ENCODE measurements at places on chromosomes 1 and 21.

GRCh38 chr1:48073798-48074530 is 76.8 kb upstream of the TRABD2B start:
- no peak for DNase-seq

- DNase-seq: no peak
Observed at GRCh38 chr1:102595106-102595505, 513.2 kb downstream of the COL11A1 start.

DNA sequence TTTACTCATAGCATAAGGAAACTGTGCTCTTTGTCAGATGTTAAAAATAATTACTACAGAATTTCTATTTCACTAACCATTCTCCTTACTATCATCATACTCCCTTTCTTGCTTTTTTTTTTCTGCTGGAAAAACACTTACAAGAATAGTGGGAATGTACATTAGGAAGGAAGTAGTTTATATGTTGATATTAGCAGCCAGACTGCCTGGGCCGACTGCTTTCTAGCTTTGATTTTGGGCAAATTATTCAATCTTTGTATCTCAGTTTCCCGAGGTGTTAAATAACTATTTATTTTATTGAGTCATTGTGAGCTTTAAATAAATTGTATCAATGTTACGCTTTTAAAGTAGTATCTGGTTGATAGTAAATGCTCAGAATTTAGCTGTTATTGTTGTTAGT is 122.4 kb downstream of the USP25 start:
- no peak for DNase-seq

DNA sequence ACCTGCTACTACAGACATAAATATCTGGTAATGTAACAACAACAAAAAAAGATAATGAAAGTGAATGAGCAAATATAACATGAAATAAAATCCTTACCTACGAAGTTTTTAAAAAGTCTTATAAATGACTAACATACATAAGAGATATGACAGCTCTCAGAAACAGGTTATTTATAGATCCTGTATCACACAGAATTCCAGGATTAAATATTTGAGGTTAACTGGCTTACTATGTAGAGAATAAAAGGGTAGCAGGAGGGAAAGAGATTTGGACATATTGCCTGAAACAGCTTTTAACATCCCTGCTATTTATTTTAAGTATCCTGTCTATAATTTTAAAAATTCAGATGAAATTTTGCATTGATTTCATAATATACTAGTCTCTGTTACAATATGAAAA is 16.3 kb downstream of the MYSM1 start:
- DNase-seq: no peak

DNA sequence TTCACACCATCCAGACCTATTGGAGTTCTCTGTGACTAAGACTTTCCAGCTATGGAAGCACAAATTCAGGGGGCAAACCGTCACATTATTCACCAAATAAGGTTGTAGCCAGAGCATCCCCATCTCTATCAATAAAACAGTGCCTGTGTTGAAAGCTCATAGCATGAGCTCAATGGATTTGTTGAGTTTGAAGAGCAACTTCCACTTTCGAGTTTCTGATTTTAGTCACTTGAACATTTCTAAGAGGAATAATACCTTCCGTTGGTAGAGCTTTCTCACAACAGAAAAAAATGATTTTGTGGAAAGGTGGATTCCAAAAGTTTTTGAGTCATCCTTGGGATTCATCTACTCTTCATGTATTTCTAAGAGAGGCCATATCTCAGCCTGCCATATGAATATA is 13.0 kb upstream of the ELAVL4 start:
- DNase-seq: no peak

DNA sequence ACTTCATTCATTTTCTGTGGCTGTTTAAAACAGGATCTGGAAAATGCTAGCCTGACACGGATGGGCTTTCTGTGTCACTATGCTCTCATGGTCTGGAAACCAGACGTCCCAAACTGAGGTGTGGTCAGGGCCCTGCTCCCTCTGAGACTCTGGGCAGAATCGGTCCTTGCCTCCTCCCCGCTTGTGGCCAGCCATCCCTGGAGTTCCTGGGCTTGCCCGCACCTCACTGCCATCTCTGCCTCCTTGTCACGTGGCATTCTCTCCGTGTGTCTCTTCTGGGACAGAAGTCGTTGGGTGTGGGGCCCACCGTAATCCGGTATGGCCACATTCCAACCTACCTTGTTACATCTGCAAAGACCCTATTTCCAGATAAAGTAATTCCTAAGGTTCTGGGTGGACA is 10.1 kb upstream of the ACTRT2 start:
- DNase-seq: no peak

- DNase-seq: no peak
Observed at GRCh38 chr1:214739621-214740238, 136.7 kb downstream of the CENPF start.

DNA sequence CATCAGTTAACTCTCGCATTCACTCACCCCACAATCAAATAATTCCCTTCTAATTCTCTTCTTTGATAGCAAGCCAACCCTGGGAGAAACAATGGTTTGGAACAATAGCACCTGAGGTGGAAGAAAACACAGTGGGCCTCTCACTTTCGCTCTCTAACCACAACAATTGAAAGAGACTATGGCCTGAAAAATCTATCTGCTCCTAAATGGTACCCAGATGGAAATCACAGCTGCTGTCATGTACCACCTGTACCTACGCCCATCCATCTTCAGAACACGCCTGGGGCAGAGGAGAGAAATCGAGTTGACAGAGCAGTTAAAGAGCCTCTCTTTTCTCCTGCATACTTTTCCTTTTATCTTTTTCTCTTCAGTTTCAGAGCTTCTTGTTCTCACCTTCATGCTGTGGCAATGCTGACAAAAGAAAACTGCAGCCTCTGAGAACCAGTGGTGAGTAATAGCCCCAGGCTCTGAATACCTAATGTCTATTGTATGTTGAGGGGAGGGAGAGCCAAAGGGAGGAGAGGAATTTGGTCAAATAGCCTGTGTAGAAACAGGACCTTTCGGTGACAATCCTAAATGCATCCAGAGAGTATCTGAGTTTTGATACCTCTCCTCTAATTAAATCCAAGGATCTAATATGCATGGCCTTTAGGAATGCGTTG is 57.7 kb downstream of the ZC3H11B start:
- no peak for DNase-seq

DNA sequence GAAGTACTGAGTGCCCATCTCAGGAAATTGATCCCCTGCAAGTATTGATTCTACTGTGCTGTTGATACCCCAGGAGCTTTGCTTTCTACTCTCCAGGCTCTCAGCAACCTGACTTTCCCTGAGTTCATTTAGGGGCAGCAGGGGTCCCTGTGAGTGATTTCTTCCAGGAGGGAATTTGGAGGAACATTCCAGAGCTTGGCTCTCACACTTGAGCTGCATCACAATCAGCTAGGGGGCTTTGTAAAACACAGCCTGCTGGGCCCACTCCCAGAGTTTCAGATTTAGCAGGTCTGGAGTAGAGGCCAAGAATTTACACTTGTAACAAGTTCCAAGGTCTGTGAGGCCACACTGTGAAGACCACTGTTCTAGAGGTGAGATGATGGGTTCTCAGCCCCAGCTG is 16.1 kb upstream of the ACTL8 start:
- no peak for DNase-seq

DNA sequence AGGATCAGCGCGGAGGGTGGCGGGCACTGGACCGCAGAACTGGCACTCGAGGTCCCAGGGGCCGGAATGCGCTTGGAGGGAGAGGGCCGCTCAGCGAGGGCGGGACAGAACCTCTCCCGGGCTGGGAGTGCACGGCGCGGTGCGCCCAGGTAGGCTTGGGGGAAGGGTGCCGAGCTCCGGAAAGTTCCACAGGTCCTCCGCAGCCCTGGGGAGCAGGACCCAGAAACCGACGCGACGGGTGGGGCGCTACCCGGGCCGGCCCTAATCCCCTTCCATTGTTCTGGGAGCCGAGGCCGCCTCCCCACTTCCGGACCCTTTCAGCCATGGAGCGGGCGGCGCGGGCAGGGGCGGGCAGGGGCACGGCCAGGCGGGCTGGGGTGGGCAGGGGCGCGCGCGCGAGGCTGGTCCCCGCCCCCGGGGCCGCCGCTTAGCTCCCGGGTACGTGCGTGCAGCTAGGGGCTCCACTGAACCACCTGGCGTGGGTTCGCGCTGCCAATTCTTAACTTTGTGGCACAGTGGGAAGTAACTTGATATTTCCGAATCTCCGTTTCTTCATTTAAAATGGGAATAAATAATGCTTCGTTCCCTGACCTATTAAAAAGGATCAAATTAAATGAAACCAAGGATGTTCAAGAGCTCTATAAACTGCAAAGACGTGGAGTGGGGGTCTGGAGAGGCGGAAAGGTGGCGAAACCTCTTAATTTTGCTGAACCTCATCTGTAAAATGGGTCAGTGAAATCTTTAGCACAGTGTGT is 20.7 kb downstream of the LGR6 start:
- DNase-seq: no peak

DNA sequence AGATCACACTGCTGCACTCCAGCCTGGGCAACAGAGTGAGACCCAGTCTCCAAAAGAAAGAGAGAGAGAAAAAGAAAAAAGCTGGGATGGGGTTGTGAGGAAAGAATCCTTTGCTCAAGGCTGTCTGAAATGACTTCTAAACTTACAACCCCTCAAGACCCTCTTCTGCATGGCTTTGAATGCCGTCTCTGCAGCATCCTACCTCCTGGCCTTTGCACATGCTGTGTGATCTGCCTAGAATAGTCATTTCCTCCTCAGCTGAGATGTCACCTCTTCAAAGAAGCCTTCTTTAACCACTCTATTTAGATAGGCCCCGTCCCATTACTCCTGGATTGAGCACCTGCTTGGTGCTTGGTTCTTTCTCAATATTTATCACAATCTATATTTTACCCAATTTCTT is 17.4 kb upstream of the TRIM63 start:
- no peak for DNase-seq

DNA sequence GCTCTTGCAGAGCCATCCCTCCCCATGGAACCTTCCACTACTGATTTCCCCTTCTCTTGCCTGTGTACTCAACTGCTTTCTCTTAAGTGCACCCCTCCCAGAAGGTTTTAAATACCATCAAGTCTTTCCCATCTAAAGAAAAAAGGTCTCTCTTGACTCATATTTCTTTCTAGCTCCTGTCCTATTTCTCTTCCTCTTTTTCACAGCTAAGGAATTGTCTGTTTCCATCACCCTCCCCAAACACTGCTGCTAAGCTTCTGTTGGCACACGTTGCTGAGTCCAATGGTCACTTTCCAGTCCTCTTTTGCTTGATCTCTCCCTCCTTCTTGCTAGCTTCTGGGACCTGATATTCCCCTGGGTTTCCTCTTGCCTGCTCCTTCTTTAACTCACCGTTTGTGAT is 13.3 kb upstream of the GNL2 start:
- no peak for DNase-seq

DNA sequence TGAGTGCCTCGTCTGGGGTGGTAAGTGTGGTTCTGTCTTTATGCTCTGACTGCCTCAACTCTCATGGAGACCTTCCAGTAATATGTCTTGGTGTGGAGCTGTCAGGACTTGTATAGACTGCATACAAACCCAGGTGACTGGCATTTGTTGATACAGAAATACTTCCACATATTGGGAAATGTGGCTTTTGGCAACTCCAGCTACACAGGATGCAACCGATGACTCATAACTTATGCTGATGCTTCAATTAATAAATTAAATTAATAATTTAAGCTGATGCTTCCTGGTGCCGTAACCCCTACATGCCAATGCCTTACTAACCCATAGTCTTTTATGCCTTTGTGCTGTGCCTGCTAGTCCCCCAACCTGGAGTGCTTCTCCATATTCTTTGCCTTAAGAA is 72.3 kb upstream of the ARTN start:
- no peak for DNase-seq

GRCh38 chr1:230441183-230442029 is 15.3 kb upstream of the PGBD5 start:
- no peak for DNase-seq

- DNase-seq: no peak
Observed at GRCh38 chr1:44012941-44013609, 18.2 kb downstream of the SLC6A9 start.

DNA sequence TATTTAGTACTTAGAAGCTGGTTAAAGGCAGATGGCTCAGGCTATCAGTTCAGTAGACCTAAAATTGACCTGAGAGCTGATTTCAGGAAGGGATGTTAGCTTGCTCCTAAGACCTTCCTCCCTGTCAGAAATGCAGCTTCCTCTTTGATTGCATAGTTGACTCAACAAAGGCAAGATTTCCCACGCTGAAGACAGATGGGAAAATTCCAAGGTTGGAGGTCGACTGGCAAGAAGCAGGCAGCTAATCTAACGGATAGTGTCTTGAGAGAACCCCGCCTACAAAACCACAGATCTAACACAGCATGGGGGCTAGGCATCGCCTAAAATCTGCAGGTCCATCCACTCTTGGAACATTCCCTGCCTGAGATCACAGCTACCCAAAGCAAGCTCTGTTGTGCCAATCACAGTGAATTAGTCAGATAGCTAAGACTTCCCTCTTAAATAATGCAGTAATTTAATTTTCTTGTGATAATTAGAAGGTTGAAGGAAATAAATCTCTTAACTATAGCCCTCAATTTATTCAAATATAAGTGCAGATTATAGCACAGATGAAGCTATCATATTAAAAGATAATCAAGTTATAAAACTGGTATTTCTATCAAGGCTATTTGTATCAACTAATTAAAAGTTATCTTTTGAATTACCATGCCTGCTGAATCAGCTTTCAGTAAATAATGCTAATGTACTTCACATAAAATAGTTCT is 357.8 kb upstream of the SGIP1 start:
- DNase-seq: no peak

GRCh38 chr1:208837242-208837641 is 593.1 kb upstream of the PLXNA2 start:
- no peak for DNase-seq

GRCh38 chr1:38089712-38090360 is 43.2 kb upstream of the POU3F1 start:
- no peak for DNase-seq

GRCh38 chr1:18484721-18485120 is 4.0 kb downstream of the KLHDC7A start:
- no peak for DNase-seq

DNA sequence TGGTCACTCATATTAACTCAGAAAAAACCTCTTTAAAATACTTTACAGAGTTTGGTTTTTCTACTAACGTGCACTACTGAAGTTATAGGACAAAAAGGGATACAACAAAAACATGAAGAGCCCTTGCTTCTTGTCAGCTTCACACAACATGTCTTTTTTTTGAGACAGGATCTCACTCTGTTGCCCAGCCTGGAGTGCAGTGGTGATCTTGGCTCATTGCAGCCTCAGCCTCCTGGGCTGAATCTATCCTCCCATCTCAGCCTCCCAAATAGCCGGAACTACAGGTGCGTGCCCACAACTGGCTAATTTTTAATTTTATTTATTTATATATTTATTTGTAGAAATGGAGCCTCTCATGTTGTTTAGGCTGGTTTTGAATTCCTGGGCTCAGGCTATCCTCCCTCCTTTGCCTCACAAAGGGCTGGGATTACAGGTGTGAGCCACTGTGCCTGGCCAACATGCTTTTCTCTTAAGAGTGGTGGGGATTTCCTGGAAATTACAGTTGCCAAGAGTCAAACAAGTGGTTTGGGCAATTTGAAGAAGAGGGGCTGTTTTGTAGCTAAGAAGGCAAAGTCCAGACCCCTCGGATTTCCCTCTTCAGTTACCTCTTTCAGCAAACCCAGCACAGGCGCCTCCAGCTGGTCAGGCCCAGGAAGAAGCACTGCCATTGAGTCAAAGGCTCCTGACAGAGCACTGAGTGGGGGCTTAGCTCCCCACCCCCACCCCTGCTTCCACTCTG is 6.4 kb upstream of the SMPDL3B start:
- DNase-seq: no peak
